Left forelimb (tissue), 1 donor: ENCODE measurements at places on chromosomes 7 and 10.

DNA sequence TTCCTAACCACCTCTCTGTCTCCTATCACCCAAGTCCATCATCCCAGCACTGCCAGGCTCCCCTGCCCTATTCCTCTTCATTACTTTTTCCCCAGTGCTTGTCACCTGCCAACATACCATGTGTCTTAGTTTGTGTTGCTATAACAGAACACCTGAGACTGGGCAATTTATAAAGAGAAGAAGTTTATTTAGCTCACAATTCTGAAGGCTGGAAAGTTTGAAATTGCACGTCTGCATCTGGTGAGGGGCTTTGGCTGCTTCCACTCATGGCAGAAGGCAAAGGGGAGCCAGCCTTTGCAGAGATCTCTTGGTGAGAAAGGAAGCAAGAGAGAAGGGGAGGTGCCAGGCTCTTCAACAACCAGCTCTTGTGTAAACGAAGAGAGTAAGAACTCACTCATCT is 47.3 kb downstream of the DRGX start:
- no peak for DNase-seq

DNA sequence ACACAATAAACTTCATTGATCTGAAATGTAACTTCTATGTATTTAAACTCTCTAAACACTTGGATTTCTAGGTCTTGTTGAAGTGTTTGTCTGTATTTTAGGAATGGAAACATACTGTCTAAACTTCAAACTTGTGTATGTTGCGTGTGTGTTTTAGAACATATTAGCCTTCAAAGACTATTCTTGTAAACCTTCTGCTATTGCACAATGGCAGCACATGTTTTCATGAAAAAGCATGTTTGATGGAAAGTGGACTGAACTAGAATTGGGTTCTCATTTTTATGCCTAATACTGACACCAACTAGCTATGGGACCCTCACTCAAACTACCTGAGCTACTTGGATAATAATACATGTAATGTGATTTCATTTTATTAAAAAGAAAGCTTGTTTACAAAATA is 592.6 kb downstream of the IPMK start:
- no peak for DNase-seq

GRCh38 chr10:29740981-29741545 is 106.3 kb upstream of the SVIL start:
- no peak for DNase-seq

DNA sequence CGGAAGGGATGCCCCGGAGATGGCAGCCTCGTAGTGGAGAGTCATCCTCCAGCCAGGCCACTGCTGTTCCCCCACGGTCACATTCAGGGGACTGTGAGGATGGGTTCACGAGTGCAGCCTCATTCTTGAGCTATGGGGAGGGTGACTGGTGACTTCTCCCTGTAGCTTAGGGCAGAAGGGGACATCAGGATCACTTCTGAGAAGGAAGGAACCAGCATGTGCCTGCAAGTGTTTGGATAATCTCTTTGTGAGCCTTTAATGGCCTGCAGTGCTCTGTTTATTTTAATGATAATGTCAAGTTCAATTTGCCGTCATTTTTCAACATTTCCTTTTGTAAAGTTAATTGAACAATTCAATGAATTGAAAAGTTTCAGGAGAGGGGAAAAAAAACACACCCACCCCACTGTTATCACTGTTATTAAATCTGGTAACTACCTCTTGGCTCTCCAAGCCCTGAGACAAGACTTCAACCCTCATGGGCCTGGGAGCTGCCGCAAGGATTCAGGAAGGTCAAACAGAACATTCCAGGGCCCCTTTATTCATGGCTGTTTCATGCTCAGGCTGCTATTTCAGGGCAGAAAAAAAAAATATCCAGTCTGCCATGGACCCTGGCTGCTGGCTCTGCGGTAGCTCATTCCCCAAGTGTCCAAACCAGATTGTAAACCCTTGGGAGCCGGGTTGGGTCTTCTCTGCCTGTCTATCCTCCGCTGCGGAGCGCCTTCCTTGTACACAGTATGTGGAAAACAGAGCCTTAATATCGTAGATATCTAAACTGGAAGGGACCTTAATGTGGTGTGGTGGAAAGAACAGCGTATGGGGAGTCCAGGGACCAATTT is 100.4 kb downstream of the CDH23 start:
- DNase-seq = no peak

- no peak for DNase-seq
Measured at GRCh38 chr10:125038637-125039036, 96.7 kb downstream of the ZRANB1 start.

DNA sequence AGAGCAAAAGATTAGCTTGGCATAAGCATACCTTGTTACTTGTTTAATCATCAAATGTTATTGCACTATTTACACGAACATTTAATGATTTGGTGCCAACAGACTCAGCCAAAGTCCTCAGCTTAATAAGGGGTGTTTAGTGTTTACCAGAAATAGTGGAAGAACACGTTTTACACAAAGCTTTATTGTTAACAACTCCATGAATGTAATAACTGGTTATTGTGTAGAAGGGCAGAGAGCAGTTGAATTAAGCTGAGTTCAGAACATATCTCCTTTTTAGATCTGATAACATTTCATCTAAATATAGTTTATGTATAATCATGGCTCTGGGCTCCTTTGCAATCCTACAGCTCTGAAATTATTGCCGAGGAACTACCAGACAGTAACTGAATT is 99.1 kb downstream of the CABCOCO1 start:
- DNase-seq = no peak

GRCh38 chr10:50991456-50992355 is 82.6 kb upstream of the PRKG1 start:
- DNase-seq = peak; percentile 82

- DNase-seq = no peak
Measured at GRCh38 chr10:75266945-75267344, 31.2 kb upstream of the COMTD1 start.

GRCh38 chr10:13917791-13918190 is 331.0 kb downstream of the PRPF18 start:
- DNase-seq = no peak

- no peak for DNase-seq
Measured at GRCh38 chr10:132962623-132963429, 20.5 kb upstream of the CFAP46 start.

DNA sequence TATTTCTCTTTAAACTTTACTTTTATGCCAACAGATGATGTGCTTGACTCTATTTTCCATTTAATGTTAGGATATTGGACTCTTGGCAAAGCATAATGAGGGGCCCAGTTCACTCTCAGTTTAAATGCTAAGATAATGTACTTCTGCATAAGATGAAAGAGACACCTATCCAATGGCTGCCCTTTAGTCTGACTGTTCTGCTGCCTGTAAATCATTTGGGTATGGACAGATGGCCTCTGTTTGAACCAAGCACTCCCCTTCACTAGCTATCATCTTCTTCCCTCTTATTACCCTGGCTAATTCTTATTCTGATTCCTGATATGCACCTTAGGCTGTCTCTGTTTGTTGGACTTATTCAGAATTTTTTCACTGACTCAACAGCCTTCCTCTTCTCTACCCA is 72.1 kb downstream of the SEM1 start:
- no peak for DNase-seq

- no peak for DNase-seq
Measured at GRCh38 chr10:113550365-113550764, 2.5 kb upstream of the HABP2 start.

GRCh38 chr7:1664711-1665548 is 5.1 kb upstream of the ELFN1 start:
- peak; percentile 90 for DNase-seq

GRCh38 chr7:134855442-134855841 is 76.0 kb downstream of the CALD1 start:
- DNase-seq = no peak

- no peak for DNase-seq
Measured at GRCh38 chr7:139186146-139186545, 44.9 kb upstream of the UBN2 start.

DNA sequence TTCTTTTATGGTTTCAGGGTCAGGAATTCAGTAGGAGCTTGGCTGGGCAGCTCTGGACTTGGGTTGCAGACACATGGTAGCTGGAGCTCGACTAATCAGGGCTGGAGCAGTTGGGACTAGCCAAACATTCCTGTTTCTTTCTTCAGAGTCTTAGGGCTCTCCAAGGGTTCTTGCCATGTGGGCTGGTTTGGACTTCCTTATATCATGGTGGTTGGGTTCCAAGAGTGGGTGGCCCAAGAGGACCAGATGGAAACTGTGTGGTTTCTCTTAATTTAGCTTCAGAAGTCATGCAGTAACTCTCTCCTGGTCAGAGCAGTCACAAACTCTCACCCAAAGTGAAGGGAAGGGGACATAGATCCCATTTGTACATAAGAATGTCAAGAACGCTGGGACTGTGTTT is 270.1 kb upstream of the FZD1 start:
- no peak for DNase-seq

GRCh38 chr7:49295146-49295545 is 370.8 kb downstream of the CDC14C start:
- DNase-seq = no peak

DNA sequence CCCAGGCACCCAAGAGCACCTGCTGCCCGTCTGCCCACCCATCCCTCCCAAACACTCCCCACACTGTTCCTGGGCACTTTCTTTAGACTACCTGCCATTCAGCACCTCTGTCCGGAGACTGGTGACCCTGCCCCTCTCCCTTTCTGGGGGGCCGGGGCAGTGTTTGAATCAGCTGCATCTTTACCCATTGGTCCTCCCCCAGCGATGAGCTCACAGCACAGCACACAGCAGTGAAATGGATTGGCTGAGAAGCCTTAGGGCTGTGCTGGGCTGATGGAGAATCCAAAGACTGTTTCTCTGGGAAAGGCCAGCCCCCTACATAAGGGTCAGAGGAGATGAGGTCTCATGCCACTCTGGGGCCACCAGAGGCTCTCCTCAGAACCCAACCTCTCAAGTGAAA is 40.2 kb downstream of the VWA2 start:
- no peak for DNase-seq

DNA sequence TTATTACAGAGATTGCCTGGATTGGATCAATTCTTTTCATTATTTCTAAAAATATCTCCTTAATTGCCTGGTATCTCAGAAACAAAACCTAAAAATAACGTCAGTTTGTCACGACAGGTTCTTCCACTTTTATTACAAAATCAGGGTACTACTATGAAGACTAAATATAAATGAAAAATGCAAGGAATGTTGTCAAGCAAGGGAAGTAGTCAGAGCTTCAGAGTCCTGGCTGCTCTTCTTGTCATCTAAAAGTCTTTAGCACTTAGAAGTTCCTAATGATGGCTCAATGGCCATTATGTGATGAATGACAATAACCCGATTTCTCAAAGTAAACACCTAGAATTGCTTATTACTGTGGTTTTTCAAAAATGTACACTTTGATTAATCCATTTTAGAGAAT is 192.2 kb downstream of the SEMA3A start:
- no peak for DNase-seq

- no peak for DNase-seq
Measured at GRCh38 chr7:100802951-100803350, 24.4 kb downstream of the EPHB4 start.

DNA sequence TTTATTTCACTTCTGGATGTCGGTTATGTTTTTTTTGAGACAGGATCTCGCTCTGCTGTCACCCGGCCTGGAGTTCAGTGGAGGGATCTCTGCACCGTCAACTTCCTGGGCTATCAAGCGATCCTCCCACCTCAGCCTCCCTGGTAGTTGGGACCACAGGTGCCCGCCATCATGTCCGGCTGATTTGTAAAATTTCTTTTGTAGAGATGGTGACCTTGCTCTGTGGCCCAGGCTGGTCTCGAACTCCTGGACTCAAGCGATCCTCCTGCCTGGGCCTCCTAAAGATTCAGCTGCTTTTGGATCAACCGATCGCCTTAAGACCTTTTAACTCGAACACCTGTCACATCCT is 606 bp upstream of the RABGEF1 start:
- no peak for DNase-seq

GRCh38 chr10:43689618-43689954 is 40.9 kb upstream of the ZNF32 start:
- peak; percentile 80 for DNase-seq

DNA sequence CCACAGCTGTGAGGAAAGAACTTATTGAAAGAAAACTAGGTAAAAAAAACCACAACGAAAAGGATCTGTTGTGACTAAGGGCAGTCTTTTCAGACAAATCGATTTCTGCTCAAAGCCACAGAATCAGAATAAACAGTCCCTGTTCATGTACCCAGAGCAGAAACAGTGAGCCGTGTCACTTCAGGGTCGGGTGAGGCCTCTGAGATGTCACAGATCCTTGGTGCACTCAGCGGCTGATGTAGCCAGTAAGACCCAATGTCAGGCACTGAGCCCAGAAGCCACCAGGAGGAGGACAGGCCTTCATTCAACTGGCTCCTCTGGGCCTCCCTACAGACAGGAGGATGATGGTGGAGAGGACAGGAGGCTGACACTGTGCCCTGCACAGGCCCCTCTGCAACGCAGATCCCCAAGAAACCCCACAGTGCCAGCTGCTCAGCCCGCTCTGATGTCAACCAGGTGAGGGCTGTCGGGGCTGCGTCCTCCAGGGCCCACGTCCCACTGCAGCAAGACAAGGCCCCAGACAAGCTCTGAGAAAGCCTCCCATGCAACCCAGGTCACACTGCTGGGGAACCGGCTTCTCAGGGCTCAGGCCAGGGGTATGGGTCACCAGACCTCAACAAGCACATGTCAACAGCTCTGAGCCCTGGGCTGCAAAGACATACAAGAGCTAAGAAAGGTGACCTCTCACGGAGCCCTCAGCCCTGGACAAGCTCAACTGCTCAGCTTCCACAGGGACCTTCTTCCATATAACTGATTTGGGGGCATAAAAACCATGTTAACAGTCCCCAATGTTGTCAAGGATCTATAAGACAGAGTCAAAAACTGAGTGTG is 190.6 kb downstream of the PARD3 start:
- no peak for DNase-seq

DNA sequence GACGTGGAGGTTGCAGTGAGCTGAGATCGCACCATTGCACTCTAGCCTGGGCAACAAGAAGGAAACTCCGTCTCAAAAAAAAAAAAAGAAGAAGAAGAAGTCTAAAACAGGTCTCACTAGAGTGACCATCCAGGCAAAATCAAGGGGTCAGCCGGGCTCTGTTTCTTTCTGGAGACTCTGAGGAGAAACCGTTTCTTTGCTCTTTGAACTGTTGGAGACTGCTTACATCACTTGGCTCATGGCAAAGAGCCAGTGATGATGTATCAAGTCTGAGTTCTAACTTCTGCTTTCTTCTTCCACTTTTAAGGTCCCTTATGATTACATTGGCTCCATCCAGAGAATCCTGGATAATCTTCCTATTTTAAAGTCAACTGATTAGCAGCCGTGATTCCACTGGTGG is 306.8 kb downstream of the WDR11 start:
- no peak for DNase-seq

DNA sequence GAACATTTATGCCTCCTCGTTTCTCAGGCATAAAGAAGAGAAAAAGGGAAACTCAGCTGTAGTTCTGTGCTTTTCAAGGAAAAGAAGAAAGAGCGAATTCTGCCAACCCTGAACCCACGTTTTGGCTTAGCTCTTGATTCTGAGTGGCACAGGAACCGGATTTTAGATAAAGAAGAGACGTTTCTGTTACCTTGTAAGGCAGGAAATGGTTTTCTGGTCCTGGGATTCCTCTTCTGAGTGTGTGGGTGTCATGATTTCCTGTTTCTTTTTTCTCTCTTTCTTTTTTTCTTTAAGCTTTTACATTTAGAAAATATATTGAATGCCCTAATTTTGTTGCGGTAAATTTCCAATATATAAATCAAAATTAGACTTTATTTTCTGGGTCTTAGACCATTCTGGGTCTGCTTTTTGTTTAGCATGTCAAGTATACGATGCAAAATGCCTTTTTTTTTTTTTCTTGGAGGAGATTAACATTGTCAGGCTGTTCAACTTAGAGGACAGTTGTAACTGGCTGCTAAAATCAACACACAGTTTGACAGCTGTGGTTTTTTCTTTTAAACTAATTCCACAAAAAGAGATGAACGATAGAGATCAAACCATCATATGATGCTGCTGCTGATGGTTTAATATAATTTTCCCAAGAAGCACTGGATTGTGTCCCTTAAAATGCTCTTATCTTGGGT is 190.8 kb downstream of the GATA3 start:
- DNase-seq = no peak
